GM10248 (cell line): ENCODE measurements at places on chromosomes 4 and X.

GRCh38 chrX:147763131-147763530 is 148.6 kb upstream of the FMR1 start:
- no peak for DNase-seq

- no peak for DNase-seq
Measured at GRCh38 chrX:37424000-37424429, 74.9 kb downstream of the PRRG1 start.

DNA sequence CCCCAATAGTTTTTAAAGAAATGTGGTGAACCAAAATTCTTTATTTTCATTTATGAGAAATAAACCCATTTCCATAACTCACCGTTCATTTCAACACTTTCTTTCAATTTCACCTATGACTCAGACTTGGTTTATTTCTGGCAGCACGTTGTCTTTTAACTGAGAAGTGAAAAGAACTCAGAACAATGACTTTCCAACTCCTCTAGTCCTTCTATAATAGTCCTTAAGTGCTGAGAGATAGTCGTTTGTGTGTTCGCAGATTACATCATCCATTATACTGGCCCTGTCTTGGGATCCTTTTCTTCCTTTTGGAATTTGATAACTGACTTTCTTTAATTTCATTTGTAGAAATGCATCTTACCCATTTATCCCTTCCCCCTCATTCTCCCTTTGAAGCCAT is 113.6 kb downstream of the GLUD2 start:
- DNase-seq = peak; percentile 17

DNA sequence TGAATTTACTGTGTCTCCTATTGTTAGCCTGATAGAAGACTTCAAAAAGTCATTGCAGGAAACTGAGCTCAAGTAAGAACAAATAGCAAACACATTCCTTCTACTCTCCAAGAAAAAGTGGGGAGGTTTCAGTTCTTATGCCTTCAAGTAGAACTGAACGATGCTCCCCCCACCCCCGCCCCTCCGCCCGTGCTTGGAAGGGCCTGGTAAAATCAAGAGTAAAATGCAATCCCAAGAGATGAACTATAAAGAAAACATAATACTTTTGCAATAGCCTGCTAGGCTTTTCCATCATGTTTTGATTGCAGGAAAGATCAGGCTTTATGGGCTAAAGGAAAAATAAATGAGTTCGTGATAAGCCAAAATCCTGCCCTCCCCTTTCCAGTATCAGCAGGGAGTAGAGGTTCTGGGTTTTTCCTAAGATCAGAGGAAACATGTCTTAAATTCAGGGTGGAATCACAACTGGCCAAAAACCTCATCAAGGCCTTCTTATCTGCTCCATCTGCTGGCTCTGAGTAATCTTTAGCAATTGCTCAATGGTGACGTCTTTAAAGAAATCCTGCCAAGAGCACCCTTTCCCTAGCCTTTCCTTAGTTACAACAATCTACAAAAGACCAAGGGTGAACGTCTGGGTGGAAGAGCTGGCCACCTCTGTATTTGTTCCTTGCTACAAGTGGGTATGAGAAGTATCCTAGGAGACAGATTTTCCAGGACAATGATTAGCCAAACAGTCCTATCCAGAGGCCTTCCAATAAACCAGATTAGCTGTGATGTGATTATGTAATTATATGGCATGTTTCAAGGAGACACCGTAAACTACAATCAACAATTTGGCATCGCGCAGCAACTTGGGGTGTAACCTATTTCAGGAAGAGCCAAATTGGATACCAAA is 66.3 kb upstream of the FAM9C start:
- DNase-seq = no peak

DNA sequence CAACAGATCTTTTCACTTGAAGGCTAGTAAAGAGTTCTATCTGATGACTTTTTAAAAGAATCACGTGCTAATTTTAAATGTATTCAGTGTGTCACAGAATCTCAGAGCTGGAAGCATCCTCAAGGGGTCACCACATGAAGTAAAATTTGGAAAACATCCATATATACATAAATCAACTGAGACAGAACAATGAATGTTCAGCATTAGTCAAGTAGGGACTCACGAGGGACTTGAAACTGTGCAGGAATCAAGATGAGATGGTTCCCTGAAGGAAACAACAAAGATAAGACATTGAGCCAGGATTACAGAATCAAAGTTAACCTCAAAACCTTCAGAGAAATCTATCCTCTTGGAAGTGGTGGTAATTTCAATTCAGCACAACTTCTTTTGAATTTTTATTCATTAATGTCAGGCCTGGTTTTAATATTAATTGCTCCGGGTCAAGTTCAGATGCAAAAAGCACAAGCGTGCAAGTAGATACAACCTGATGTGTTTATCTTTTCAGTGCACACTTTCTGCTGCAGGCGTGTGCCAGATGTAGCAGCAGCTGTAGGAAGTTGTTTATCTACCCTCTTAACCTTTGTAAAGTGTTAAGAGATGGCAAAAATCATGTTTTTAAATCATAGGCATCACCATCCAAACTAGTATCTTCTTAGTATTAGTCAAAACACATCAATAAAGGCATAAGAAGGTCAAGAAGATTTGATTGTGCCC is 87.7 kb upstream of the SRD5A3 start:
- DNase-seq = no peak

GRCh38 chrX:39262641-39263040 is 461.4 kb downstream of the MID1IP1 start:
- DNase-seq = no peak

GRCh38 chrX:45240301-45240700 is 39.6 kb upstream of the DIPK2B start:
- no peak for DNase-seq

GRCh38 chr4:130600706-130601105 is 1504.8 kb downstream of the C4orf33 start:
- no peak for DNase-seq

GRCh38 chrX:134660627-134661026 is 2.4 kb upstream of the PLAC1 start:
- no peak for DNase-seq

- DNase-seq = no peak
Measured at GRCh38 chr4:73272816-73273215, 14.2 kb upstream of the ANKRD17 start.

GRCh38 chrX:21354725-21355124 is 19.5 kb upstream of the CNKSR2 start:
- no peak for DNase-seq

DNA sequence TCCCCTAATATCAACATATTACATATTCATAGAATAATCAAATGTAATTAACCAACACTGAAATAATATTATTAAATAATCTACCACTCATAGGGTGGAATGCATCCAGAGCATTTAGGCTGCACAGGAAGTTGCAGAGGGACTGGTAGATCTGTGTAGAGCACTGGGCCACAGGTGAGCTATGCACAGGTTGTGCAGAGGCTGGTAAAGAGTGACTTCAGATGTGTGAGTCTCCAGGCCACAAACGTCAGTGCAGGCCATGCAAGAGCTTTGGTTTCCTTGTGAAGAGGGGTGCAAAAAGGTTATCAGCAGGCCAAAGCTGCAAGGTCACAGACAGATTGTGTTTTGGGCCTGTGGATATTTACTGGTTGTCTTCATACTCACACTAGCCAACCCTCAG is 25.5 kb upstream of the MANBA start:
- no peak for DNase-seq

GRCh38 chrX:42746606-42747005 is 31.4 kb downstream of the PPP1R2C start:
- no peak for DNase-seq

DNA sequence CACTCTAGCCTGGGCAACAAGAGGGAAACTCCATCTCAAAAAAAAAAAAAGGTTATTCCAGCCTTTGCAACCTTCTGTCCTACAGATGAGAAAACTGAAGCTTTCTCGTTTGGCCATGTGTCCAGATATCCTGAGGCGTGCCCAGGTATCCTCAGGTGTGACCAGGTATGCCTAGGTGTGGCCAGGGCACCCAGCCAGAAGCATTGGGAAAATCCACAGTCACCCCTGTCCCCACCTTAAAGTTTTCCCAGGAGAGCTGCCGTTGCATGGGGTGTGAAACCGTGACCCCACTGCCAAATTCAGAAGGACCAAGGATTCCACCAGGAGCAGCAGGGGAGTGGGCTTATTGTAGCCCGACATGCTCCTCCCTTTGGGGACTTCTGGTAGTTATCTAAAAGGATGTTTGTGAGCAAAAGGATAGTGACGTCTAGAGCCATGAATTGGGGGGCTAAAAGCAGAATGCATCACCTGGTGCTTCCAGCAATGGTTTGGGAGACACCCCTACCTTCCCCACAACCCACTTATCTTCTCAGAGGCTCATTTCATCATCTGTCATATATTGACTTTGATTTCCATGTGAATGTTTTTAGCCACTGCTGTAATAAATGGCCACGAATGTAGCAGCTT is 4.0 kb upstream of the DHRSX start:
- no peak for DNase-seq

DNA sequence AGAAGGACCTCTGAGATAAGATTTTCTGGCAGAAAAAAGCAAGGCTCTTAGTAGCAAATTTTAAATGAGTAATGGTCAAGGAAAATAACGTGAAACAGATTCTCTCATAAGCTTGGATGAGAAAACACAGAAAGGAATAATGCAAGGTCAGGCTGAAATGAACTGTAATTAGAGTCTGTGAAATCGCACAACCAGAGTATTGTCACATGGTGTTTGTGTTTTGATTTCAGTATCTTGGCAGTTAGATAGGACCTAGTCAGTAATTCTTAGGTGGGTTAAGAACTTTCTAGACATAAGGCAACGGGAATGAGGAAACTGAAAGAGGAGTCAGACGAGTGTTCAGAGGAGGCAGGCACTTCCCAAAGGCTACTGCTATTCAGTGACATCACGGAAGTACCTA is 34.6 kb downstream of the LIMCH1 start:
- no peak for DNase-seq

GRCh38 chr4:77092975-77093374 is 17.2 kb upstream of the CCNI start:
- DNase-seq = no peak

DNA sequence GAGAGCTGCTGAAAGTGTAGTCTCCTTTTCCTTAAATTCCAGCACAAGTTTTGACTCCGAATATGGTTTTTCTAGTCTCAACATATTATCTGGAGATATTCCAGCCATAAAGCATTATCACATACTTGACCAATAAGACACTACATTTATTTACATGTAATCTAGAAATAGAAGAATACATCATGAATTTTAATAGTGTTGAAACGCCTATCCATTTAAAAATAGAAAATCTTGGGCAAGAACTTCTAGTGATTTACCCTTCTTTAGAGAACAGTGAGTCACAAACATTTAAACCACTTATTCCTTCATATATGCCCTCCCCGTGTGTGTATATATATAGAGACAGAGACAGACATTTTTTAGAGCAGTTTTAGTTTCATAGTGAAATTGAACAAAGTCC is 161.5 kb downstream of the SOWAHB start:
- DNase-seq = no peak

DNA sequence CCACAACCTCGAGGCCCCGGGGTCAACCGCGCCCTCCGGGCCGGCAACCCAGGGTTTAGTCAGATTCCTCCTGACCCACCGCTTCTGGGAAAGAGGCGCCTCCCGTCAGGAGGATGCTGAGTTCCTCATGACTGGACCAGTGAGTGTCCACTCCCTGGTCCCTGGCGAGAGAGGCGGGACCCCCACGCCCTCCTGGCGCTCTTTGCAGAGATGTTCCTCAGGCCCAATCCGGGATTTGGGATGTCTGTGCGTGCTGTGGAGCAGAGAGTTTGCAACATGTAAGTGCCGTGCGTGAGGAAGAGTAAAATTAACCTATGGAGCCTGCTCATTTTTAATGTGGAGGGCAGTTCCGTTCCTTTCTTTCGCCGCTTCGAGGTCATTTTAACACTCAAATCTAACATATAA is 824 bp upstream of the UGDH start:
- DNase-seq = no peak

- peak; percentile 35 for DNase-seq
Measured at GRCh38 chr4:121189326-121190215, 25.4 kb upstream of the TNIP3 start.

DNA sequence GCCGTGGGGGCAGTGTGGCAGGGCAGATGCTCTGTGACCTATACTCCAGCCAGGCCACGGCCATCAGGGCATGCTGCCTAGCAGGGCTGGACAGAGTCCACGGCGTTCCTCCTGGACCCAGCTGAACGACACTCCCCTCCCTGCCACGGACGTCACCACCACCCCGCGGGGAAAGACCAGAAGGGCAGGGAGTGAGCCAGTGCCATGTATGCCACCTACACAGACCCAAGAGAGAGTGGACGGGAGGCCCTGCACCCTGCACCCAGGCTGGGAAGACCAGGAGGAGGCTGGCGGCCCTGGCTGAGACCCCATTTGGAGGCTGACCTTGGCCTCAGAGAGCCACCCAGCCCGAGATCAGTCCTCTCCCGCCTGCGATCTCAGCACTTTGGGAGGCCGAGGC is 101.9 kb downstream of the FAM53A start:
- DNase-seq = no peak

GRCh38 chr4:69057620-69058409 is 38.5 kb upstream of the UGT2B7 start:
- peak; percentile 22 for DNase-seq

GRCh38 chr4:26185436-26185835 is 135.4 kb upstream of the RBPJ start:
- no peak for DNase-seq

- DNase-seq = no peak
Measured at GRCh38 chr4:138775489-138775888, 240.1 kb upstream of the NOCT start.

DNA sequence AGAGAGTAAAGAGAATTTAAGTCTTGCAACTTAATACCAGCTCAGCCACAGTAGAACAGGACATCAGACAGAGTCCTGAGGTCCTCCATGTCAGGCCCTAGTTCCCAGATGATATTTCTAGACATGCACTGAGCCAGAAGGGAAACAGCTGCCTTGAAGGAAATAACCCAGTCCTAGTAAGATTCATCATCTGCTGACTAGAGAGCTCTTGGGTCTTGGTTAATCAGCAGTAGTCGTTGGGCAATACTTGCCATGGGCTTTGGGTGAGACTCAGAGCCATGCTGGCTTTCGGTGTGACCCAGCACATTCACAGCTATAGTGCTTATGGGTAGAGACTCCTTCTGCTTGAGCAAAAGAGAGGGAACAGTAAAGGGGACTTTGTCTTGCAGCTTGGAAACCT is 379.1 kb downstream of the AR start:
- no peak for DNase-seq

DNA sequence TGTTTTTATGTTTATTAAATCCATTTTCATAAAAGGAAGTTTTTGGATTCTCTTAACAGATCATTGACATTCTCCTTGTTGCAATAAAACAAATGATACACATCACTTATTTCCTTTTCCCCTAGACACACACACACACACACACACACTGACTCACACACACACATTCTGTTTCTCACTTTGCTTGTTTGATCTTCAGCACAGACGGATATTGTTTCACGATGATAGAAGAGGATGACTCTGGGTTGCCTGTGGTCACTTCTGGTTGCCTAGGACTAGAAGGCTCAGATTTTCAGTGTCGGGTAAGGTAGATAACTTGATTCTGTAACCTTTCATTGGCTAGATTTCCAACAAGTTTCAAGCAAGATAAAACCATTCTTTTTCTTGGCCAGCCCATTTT is 356.8 kb downstream of the BMPR1B start:
- no peak for DNase-seq

- no peak for DNase-seq
Measured at GRCh38 chrX:45783002-45783401, 582.3 kb upstream of the DIPK2B start.

GRCh38 chr4:106041294-106042002 is 146.2 kb downstream of the NPNT start:
- no peak for DNase-seq
